ENCODE measurements at places on chromosomes 5 and 9. TPM values are rescaled to one million over a fixed set of nuclear protein-coding genes. Genes with fewer than 3 reads are reported as not detected.

GRCh38 chr9:28264368-28264767, 691.1 kb upstream of the C9orf72 start:
- no peak for DNase-seq

GRCh38 chr5:167948251-167948650, 343.2 kb upstream of the WWC1 start:
- no peak for DNase-seq

Gene PDGFRB
- total RNA-seq: 33.9 TPM

Gene FAM221B
- total RNA-seq: not detected

Gene ITGA2
- total RNA-seq: 35.9 TPM
